Stimulated activated CD8-positive, alpha-beta memory T cell treated with anti-CD3 and anti-CD28 coated beads, Interleukin-4, amount 100 ng/mL, for 24 hours (primary cell): ENCODE measurements at places on chromosomes 16 and 17.

DNA sequence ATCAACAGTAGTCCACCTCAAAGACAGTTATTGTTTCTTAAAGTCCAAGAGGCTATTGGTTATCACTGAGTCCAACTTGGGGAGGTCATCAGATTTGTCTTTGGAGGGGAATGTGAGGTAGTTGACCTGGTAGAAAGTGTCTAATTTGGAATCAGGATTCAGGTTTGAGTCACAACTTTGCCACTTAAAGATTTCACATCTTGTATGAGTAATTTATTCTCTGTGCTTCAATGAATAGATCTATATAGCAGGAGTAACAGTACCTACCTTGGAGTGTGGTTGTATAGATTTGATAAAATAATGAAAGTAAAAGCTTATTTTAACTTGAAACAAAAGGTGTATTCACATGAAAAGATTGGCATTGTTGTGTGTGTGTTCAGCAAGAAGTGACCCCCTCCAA, 119.3 kb upstream of the TBX2 start:
- no peak for DNase-seq

GRCh38 chr16:46790599-46791270, 40.2 kb downstream of the C16orf87 start:
- no peak for DNase-seq

DNA sequence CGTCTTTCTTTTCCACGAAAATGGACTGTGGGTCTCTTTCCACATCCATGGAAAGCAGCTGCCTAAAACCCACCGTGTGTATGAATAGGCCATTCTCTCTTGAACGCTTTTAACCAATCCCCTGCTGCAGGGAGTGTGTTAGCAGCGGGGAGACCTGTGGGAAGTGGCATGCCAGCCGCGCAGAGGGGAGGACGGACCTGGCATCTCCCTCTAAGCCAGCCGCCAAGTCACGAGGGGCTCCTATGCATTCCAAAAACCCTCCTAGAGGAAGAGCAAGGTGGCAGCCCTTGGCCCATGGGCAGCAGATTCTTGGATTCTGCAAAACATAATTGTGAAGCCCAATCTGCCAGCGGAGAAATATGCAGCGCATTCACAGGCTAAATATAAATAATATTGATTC, 15.4 kb downstream of the RBFOX3 start:
- DNase-seq, result no peak

- no peak for DNase-seq
These were observed 87.8 kb upstream of the NOL11 start for GRCh38 chr17:67629971-67630320.

- DNase-seq, result no peak
These were observed 19.3 kb downstream of the DBNDD1 start for GRCh38 chr16:89999831-90000574.

- no peak for DNase-seq
These were observed 5.7 kb upstream of the ACTG1 start for GRCh38 chr17:81518113-81518784.

- no peak for DNase-seq
These were observed 22.8 kb downstream of the BAHCC1 start for GRCh38 chr17:81417879-81418709.

DNA sequence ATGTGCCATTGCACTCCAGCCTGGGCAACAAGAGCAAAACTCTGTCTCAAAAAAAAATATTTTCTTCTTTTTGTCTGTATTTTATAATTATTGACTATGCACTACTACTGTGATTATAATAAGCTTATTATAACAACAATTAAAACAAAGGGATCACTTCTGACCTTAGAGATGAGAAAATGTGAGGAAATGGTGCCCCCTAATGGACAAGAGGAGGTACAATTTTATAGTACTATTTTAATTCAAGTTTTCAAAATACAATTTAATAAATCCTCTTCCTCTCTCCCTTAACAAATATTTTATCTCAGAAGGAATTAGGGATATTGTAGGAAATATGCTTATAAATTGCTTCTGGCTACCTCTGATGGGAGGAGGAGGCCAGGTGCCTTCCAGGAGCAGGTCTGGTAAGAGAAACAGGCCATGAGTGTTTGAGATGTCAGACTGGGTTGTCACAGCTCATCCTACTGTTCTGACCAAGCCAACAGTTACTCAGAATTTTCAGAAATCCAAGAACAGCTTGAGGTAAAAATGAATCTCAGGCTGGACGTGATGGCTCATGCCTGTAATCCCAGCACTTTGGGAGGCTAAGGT, 14.0 kb downstream of the VPS53 start:
- DNase-seq, result no peak

GRCh38 chr17:38465391-38466345, 37.4 kb downstream of the ARHGAP23 start:
- no peak for DNase-seq

DNA sequence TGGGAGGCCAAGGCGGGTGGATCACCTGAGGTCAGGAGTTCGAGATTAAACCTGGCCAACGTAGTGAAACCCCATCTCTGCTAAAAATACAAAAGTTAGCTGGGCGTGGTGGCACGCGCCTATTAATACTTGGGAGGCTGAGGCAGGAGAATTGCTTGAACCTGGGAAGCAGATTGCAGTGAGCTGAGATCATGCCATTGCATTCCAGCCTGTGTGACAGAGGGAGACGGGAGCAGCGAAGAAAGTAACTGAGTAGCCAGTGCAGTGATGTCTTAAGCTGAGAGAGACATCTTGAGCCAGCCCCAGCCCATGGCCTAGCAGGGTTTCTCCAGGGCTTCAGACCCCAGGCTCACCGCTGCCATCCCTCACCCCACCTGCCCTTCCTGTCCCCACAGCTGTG, 9.8 kb upstream of the SMIM5 start:
- no peak for DNase-seq

GRCh38 chr17:69592692-69593350, 178.3 kb downstream of the MAP2K6 start:
- no peak for DNase-seq

GRCh38 chr16:49454426-49455180, 81.0 kb downstream of the C16orf78 start:
- DNase-seq, result no peak

DNA sequence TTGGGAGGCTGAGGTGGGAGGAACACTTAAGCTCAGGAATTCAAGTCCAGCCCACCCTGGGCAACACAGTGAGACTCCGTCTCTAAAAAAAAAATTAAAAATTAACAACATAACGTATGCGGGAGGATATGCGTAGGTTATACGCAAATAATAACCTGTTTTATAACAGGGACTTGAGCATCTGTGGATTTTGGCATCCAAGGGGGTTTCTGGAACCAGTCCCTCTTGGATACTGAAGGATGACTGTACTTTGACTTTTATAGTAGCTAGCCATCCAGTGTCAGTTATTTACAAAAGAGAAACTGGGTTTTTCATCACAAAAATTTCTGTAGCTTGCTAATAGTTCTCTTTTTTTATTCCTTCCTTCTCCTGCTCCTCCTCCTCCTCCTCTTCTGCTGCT, 64.5 kb downstream of the TNRC6C start:
- DNase-seq, result no peak

DNA sequence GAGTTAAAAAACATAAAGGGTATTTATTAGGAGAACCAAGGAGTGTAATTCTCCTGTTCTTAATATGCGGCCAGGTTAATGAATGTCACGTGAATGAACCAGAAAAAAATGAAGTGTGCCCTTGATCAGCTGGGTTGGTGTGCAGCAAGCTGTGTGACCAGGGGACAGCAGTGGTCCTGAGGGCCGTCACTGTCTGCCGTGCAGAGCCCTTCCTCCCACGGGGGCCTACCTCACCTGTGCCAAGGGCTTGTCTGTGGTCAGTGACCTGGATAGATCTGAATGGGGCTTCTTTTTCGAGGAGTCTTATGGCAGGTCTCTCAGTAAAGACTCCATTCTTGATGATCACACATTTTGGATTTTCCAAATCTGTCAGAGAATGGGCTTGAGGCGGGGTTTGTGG, 17.7 kb upstream of the STH start:
- no peak for DNase-seq

GRCh38 chr17:7931709-7932482, at the start of the genes CNTROB and TRAPPC1:
Gene CNTROB (plus strand): TSS chr17:7932206. CDS start chr17:7933080, 874 bp downstream.
Gene TRAPPC1 (minus strand): TSS chr17:7931946. CDS start chr17:7931829, 117 bp downstream.
- DNase-seq, result peak; percentile 99

- no peak for DNase-seq
These were observed 83.6 kb downstream of the CMIP start for GRCh38 chr16:81528256-81528655.

DNA sequence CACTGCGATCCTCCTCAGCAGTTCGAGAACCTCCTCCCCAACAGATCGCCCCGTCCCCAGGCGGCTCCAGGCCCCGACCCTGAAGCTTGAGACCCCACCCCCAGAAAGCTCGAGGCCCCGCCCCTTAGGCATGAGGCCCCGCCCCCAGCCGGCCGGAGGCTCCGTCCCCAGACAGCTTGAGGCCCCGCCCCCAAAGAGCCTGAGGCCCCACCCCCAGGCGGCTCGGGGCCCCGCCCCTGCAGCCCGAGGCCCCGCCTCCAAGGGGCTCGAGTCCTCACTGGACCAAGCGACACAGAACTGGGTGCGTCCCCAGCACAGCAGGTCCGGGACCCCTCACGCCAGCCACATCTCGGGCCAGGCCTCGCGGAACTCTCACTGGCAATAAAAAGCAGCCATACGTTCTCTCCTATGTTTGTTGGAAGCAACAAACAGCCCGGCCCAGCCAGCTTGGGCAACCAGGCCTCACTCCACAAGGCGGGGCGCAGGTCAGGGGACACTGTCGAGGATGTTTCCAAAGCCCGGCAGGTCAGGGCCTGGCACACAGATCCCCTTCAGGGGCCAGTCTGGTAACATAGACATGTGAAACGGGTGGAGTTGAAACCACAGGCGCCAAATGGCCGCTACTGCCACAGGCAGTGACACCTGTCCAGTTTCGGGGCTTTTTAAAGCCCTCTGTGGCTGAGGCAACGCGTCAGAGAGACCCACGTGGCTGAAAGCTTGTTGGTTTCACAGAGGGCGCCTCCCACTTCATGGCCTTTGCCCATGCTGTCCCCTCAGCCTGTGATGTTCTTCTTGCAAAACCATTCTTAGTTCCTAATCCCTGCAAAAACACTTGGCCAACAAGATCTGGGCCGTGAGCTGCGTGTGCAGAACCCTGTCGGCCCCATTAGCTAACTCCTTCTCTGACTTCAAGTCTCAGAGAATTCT, 224.2 kb downstream of the PARN start:
- DNase-seq, result peak; percentile 3

GRCh38 chr16:85029408-85029784, 1.8 kb downstream of the KIAA0513 start:
- no peak for DNase-seq

DNA sequence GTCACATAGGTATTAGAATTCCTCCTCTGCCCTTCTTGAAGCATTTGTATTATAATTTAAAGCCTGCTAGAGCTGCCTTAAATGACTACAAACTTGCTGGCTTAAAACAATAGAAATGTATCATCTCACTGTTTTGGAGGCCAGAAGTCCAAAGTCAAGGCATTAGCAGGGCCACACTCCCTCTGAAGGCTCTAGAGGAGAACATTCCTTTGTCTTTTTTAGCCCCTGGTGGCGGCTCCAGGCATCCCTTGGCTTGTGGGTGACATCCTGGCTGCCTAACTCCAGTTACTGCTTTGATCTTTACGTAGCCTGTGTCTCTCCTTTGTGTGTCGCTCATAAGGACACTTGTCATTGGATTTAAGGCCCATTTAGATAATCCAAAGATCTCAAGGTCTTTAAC, 186.6 kb upstream of the SALL1 start:
- no peak for DNase-seq

DNA sequence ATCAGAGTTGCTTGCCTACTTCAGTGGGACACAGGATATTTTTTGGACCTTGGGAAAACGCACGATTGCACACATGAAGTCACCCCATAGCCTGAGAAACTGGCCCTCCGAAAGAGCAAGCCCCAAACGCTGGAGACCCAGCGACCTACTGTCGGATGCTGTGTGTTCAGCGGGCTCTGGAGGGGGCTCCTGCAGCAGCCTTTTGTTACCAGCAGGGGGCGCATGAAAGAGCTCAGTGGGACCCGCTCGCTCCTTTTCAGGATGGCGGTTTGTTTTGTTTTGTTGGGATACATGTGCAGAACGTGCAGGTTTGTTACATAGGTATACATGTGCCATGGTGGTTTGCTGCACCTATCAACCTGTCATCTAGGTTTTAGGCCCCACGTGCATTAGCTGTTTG, 28.4 kb downstream of the MYH3 start:
- no peak for DNase-seq

DNA sequence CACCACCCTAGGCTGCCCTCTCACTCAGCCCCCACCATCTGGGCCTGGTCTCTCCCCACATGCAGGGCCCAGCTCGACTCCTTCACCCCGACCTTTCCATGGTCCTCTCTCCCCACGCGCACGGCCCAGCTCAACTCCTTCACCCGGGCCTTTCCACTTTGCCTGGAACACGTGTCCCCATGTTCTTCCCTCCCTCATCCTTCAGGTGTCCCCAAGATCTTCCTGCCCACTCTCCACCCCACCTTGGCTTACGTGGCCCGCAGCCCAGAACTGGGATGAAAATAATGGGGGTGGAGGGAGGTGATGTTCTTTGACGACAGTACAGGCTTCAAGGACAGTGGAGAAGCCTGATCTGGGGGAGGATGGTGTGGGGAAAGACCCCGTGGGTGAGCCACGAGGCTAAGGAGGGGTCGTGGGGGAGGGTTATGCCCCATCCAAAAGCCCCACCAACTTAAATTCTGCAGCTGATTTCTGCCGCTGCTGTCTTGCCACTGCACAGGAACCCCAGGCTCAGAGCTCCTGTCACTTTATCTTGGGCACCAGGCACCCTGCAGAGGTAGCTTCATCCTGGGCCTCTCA, 9.9 kb upstream of the MEAK7 start:
- no peak for DNase-seq

DNA sequence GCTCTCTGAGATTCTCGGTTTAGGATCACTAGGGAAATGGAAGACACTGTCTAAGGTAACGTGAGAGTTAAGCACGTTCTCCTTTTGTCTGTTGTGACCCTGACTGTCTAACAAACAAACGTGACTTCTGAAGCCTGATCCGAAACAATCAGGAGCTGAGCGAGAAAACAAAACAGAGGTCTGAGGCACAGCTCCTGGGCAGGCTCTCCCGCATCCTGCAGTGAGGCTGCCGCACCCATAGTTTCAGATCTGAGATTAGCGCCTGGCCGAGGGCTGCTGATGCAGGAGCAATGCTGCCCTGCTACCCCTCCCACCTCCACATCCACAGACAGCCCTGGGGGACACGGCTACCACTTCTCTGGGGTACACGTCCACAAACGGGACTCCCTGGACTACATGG, 46.7 kb downstream of the RNF157 start:
- DNase-seq, result no peak

- DNase-seq, result no peak
These were observed 19.8 kb downstream of the JPH3 start for GRCh38 chr16:87621976-87622713.

GRCh38 chr17:61597607-61598006, 6.6 kb upstream of the NACA2 start:
- no peak for DNase-seq

- no peak for DNase-seq
These were observed 5.7 kb upstream of the LIMD2 start for GRCh38 chr17:63705657-63706056.
